ENCODE measurements at places on chromosomes 5 and 9.

DNA sequence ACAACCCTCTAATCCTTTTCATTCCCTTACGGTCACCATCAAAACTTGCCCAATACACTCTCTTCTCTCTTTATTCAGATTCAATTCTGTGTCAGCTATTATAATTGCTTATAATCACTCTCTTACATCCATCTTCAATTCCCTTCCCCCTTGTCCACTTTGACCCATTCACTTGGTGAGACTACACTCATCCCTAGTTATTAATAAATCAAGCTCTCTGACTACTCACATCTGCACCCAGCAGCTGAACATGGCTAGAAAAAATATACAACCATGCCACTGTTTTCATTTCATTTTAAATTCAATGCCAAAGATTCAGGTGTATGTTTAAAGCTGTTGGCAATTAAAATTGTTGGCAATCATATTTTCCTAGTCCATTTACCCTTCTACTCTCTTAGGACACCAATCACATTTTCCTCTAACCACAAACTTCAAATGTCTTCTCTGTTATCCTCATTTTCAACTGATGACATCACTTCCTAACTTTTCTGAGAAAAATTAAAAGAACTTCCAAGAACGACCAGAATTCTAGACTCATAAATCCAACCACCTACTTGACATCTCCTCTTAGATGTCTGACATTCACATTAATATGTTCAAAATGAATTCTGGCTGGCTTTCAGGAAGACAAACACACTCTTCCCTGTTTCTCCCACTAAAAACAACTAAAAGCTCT, 5.5 kb downstream of the C5orf15 start:
- no peak for DNase-seq

DNA sequence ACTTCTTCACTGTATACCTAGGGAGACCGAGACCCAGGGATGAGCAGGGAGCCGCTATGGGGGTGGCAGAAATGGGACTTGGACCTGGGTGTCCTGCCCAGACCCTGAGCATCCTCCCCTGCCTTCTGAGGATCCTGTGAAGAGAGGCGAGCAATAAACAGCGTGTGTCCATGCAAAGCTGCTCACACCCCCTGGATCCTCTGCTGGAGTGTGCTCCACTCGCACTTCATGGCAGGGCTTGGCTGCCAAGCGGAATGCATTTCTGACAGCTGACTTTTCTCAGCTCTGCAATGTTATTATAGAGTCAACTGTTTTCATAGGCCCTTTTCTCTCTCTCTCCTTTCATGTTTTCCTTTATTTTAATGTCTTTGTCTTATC, 31.0 kb upstream of the ALDH1B1 start:
- DNase-seq, result no peak

- DNase-seq, result peak; percentile 55
These were observed at the start of gene FBP1 for GRCh38 chr9:94639061-94639998. TSS of gene FBP1 (minus strand) at chr9:94639518. CDS start at chr9:94639310, 208 bp downstream.

DNA sequence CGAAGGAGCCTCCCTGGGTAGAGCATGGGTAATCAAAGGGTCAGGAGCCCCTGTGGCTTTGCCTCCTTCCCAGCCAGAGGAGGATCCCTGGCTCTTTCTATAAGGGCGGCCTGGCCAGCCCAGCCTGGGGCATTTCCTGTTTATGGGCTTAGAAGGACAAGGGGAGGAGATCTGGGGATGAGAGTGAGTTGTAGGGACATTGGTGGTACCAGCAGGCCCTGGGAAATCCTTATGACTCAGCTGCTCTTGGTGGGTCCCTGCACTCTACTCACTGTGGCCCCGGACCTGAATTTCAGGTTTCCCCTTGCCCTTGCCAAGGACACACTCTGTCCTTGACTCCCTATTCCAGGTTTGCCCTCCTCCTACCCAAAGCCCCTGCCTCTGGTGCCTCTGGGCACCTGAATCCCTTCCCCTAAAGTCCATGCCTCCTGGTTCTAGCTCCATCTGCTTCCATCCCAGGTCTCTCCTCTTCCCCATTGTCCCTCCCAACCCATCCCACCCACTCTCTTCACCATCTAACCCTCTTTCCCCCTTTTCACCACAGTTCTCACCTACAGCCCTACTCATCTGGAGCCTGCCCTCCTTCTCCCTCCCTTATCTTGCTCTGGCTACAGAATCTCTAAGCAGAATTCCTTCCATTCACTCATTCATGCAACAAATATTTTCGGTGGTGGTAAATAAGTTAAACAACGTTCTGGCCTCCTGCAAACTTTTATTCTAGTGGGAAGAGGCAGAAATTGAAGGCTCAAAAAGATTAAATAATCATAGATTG, 34.9 kb downstream of the PCDH1 start:
- DNase-seq, result no peak

GRCh38 chr5:150113047-150113744, 26.8 kb upstream of the CSF1R start:
- DNase-seq, result no peak

DNA sequence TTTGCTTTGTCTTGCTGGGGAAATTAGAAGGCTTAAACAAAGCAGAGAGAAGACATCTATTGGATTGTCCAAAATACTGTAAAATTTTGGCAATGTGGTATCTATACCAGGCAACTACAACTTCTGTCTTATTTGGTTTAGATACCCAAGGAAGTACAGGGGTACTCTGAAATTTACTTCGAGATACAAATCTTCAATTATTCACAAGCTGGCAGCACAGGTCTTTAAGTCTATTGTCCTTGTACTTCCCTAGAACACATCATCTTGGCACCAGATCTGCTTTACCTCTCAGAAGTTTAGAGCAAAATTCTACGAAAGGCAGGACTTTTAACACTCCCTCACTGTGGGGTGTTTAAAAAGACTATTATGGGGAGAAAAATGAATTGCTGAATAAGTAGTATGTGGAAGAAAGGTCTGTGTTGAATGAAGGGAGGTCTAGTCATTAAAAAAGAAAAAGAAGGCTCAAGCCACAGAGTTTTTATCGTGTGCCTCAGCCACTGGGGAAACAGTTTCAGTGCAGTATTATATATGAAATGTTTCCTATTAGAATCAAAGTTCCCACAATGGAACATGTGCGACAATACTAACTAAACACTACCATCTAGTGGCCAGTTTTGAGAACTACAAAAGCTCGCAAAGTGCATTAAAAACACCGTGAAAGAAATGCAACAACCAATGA, 93.7 kb downstream of the PDE4D start:
- DNase-seq, result no peak

DNA sequence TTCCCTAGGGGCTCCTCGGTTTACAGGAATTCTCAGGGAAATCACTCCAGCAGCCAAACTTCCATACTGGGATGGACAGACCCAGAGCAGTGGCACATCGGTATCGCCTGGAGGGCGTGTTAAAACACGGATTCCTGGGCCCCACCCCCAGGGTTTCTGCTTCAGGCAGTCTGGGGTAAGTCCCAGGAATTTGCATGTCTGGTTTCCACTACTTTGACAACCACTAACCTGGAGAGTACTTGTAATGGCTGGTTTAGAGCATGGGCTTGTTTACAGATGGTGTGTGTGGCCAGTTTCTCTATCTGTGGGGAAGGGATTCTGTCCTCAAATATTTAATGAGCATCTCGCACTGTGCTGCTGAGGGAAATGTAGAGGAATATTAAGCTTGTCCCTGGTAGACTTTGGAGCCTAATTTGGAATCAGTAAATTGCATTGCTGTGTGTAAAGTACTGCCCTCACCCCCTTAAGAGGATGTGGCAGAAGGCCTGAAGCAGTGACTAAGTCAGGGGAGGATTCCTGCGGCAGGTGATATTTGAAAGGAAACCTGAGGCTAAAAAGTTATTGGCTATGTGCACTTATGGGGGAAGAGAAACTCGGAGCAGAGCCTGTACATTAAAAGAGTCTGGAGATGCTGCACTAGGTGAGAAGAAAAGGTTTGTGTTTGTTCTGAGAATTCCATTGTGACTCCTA, 18.6 kb upstream of the TJP2 start:
- no peak for DNase-seq

GRCh38 chr5:2451100-2451499, 300.4 kb downstream of the IRX2 start:
- no peak for DNase-seq

DNA sequence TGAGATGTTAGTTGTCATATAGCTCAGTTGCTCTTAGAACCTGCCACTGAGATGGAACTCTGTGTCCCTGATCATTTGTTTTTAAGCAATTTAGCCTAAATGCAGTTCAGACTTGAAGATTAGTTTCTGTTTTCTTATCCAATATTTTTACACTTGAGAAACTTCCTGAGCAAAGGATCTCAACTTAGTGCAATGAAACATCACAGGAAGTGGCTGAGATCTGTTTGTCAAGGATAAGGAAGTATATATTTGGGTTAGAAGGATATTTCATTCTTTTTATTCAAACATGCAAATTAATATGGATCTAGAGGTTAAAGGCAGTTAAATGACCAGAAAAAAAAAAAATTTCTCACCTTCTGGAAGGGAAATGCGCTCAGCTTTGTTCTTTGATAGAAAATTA, 19.7 kb upstream of the F2R start:
- DNase-seq, result no peak

DNA sequence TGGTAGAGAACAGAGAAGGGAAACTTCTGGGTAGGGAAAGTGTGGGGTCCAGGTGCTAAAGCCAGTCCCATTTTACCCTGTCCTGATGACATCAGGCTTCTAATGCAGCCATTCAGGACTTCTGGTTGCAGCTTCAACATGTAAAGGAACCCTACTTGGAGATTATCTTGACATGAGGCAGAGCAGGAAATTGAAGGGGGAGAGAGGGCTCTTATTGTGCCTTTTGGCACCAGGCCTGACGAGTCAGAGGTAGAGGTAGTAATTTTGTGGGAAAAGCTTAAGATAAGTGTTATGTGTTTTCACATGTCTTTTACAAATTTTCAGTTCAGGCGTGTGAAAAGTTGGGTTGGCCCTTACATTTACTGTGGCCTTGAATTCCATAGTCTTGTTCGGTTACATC, 102.4 kb upstream of the APC start:
- no peak for DNase-seq

- no peak for DNase-seq
These were observed 14.7 kb downstream of the COL15A1 start for GRCh38 chr9:98958271-98958984.

- DNase-seq, result no peak
These were observed 53.4 kb upstream of the FBXL7 start for GRCh38 chr5:15446552-15446951.

DNA sequence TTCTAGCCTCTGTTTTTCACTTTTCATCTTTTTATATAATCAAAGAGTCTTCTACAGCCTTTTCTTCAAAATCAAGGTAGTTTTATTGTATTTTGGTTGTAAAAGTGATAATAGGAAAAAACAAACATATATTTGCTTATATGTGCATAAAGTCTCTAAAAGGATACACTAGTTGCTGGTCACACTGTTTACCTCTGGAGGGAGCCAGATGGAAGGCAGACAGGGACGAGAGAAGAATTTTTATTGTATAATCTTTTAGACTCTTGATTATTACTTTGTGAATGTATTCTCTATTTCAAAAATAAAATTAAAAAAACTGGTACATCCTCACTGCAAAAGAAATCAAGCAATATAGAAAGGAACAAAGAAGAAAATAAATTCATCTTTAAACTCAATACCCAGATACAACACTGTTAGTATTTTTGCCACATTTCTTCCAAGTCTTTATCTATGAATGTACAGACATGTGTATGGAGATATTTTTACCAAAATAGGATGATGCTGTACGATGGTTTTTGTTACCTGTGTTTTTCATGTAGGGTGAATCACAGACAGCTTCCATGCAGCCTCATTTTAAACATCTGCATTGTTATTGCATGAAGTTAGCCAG, 6.1 kb upstream of the RNF183 start:
- no peak for DNase-seq

DNA sequence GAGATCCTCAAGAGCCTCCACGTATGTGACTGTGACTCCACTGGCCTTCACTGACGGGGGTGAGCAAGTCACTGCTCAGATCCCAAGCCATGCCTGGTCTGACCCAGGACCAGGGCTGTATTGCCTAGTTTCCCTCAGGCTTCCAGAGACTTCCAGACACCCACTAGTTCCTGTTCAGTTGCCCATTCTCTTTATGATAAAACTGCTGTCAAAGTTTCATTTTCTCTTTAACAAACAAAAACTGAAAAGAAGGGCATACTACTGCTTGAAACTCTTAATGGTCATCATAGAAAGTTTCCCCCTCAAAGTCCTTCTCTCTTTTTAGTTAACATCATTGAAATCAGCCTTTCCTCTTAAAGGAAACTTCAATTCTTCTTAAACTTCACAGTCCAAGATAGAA, 105.7 kb upstream of the GHR start:
- no peak for DNase-seq

- no peak for DNase-seq
These were observed 346.4 kb upstream of the FAM174A start for GRCh38 chr5:100188778-100189177.

DNA sequence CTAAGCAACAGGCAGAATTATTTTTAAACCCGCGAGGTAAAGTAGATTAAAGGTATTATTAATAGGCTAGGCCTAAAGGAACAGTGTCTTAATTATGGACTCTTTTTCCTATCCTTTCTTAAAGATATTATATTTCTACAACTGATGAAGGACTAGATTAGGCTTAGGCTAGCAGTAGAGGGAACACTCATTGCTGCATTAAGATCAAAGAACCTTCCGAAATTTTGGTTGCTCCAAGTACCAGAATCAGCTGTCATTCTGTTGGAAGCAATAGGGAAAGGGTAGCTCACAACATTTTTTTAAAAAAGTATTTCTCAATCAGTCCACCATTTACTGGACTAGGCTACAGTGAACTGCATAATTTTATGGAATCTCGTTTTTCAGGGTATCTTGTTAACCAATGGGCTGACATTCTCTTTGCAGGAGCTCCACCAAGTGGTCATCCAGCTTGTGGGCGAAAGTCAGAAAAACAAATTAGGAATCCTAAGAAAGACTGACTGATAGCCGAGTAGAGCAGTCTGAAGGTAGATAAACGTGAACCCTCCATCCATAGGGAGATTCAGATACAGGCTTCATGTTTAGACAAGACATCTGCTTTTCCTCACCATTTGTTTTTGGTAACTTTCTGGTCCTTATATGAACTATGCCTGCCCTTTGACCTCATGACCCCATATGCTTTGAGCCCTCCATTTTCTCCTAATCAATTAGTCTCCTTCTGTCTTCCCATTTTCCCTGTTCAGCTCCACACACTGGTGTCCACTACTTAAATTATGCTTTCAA, 103.6 kb upstream of the CHD1 start:
- peak; percentile 60 for DNase-seq

DNA sequence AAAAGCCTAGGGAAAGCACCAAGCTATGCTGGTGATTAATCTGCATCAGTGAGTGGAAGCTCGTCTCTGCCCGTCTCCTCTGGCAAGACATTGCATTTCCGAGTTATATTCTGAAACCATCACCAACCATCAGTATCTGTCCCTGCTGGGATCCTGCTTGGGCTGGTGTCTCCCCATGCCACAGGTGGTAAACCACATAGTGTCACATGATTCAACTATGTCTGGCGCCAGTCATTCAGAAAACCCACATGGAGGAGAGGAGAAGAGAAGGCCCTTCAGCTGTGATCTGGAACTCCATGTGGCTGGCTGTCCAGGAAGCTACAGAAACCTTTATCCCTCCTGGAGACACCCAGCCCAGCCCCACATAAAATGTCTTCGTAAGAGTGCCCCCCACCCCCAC, 4.8 kb downstream of the IL9 start:
- peak; percentile 7 for DNase-seq

- DNase-seq, result no peak
These were observed 45.1 kb downstream of the TTC1 start for GRCh38 chr5:160054047-160054446.

GRCh38 chr9:103755986-103756385, 338.1 kb upstream of the SMC2 start:
- no peak for DNase-seq
